ENCODE measurements at places on chromosomes 13 and 19.

GRCh38 chr19:8120636-8121480, 28.5 kb downstream of the FBN3 start:
- no peak for DNase-seq

DNA sequence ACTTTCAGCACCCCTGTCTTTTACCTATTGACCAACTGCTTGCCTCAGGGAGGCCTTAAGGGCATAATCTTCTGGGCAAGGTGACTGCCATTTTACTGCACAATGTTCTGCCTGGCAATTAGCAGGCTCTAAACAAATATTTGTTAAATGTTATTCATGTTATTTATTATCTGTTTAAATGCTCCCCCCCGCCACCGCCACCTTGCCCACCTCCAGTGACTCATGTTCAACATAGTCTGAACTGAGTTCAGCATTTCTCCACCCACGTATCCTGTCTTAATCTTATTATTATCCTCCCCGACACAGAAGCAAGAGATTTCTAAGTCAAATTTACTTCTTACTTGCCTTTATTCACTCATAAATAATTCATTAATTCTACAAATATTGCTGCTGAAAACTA, 144.8 kb downstream of the LIG4 start:
- no peak for DNase-seq

DNA sequence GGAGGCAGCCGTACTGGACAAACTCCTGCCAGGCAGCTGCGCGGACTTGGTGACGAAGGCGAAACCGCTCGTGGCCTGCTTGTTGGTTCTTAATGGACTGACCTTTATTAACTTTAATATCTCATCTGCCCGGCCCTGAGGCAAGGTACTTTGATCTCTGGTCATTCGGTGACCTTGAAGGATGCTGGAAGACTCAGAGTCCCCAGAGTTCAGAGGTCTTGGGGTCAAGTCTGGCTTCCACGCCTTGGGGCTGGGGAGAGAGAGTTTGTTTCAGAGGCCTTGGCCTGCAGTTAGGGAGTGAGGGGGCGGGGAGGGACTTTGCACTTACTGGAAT, 9.6 kb upstream of the EMC10 start:
- DNase-seq, result no peak

DNA sequence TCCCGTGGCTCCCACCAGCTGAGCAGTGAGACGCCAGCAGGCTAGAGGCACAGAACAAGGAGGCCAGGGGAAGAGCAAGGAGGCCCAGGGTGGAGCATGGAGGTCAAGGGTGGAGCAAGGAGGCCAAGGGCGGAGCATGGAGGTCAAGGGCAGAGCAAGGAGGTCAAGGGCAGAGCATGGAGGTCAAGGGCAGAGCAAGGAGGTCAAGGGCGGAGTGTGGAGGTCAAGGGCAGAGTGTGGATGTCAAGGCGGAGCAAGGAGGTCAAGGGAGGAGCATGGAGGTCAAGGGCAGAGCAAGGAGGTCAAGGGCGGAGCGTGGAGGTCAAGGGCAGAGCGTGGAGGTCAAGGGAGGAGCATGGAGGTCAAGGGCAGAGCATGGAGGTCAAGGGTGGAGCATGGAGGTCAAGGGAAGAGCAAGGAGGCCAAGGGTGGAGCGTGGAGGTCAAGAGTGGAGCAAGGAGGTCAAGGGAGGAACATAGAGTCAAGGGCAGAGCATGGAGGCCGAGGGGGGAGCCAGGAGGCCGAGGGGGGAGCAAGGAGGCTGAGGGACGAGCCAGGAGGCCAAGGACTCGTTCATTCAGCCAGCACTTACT, 27.7 kb downstream of the DPF1 start:
- DNase-seq, result no peak

DNA sequence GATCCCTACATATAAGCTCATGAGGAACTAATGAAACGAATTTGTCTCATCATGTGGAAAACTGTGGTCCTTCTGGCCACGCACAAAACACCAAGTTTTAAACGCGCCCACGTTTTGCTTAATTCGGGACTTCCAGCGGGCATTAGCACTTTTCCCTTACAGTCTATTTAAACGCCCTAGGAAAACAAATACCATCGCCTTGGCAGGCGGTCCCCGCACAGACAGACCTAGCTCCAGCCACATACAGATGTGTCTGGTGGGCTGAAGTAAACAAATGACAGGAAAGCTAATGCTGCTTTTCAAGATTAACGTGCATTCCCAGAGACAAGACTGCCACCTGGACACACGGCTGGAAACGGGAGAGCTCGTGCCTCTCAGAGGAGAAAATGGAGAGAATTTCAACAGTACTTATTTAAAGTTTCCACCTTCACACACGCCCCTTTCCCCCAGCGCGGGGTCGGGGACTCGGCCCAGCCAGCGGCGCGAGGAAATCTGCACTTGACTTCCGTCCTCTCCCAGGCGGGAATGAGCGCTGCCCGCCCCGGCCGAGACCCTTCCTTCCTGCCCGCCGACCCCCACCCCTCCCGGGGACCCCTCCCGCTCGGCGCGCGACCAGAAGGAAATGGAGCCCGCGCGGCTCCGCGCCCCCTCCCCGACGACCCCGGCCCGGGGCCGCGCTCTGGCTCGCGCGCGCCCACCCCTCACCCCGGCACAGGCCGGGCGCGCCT, 931 bp downstream of the USP12 start:
- DNase-seq, result peak; percentile 37

- no peak for DNase-seq
These were observed 31.5 kb downstream of the ADPRHL1 start for GRCh38 chr13:113421673-113422270.

DNA sequence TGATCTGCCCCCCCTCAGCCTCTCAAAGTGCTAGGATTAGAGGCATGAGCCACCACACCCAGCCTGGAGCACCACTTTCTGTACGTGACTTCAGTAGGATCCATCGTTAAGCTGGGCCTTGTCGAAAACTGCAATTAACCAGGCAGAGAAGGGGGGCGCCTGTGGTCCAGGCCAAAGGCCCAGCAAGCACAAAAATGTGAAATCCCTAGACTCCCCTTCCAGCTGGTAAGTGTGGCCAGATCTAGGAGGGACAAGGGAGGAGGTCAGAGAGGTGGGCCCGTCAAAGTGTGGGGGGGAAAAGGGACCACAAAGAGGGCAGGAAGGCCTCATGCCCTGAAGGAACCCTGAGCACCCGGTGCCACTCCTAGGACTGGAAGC, 13.8 kb downstream of the DDX39A start:
- no peak for DNase-seq

DNA sequence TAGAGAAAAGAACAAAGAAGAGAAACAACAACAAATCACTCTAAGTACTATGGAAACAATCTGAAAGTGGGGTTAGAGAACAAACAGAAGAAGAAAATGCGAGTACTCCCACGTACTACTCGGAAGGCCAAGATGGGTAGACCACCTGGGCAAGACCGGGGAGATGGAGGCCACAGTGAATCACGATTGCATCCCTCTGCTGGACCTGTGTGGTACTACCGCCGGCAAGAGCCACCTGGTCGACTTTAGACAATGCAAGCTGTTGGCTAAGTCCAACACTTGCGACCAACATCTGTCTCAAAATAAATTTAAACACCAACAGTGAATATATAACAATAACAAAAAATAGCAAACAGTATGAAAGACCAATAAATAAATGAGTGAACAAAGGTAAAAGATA, 45.5 kb upstream of the ZNF91 start:
- DNase-seq, result no peak

DNA sequence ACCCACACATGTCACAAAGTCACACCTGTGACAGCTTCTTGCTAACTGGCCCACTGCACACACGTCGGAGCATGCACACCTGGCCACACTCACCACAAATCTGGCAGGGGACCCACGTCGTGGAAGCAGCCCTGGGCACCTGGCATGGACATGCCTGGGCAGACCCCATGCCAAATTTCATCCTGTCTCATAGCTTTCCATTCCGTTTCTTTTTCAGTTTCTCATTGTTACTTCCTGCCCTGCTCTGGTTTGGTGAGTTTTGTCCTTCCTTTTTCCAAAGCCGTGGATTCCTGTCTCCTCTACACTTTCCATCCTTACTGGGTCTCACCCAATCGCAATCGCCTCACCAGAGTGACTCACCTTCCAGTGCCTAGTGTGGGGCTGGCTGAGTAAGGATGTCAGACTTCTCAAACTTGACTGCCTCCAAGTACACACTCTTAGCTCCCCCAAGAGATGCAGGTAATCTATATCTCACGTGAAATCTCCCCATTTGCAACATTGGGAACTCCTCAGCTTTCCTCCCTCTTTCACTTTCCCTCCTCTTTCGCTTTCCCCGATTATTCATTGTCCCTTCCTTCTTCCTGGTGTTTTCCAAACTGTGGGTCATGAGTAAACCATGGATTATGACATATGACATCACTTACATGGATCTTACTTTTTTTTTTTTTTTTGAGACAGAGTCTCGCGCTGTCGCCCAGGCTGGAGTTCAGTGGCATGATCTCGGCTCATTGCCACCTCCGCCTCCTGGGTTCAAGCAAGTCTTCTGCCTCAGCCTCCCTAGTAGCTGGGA, 1.6 kb upstream of the BBC3 start:
- no peak for DNase-seq

- no peak for DNase-seq
These were observed 161.4 kb downstream of the MTUS2 start for GRCh38 chr13:28981530-28981929.

- DNase-seq, result no peak
These were observed 245.2 kb downstream of the DLEU7 start for GRCh38 chr13:50598338-50598737.

- DNase-seq, result no peak
These were observed 129.9 kb downstream of the FOXO1 start for GRCh38 chr13:40536443-40537113.

DNA sequence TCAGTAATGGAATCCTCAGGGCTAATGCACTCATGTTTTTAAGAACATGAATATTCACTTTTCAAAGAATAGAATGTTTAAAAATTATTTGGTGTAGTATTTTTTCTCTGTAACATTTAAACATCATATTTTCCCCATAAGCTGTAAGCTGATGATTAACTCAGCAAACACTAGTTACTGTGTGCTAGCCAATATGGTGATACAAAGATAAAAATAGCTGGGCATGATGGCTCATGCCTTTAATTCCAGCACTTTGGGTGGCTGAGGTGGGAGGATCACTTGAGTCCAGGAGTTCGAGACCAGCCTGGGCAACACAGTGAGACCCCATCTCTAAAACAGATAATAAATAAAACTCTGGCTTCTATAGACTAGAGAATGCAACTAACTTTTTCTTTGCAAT, 13.2 kb downstream of the RNF17 start:
- no peak for DNase-seq

DNA sequence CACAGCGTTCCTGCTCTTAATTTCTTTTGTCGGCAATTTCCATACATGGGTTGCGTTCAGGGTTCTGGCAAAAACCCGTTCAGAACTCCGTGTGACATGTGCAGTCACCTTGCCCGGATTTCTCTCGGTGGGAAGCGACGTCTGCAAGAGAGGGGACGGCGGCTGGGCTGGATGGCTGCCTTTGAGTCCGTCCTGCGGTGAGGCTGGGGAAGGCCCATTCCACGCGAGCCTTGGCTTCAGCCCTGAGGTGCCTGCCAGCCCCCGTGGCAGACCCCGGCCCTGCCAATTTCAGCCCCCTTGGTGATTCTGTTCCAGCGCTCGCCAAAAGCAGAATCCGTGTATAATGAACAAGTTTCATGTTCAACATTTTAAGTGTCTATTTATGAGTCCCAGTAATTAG, 72.6 kb upstream of the TSHZ3 start:
- no peak for DNase-seq

GRCh38 chr13:113417008-113417751, 36.1 kb downstream of the ADPRHL1 start:
- no peak for DNase-seq

DNA sequence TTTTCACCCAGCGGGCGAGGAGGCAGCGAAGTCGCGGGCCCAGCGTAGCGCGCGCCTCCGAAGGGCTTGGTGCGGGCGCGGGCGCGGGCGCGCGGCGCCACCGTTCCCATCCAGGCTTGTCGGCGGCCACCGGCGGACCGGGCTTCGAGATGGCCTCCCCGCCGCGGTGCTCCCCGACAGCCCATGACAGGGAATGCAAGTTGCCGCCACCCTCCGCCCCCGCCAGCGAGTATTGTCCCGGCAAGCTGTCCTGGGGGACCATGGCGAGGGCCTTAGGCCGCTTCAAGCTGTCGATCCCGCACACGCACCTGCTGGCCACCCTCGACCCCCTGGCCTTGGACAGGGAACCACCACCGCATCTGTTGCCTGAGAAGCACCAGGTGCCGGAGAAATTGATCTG, at the start of gene WDR88:
WDR88 (plus strand) TSS at position 94 of the 400 bp plus-strand sequence; CDS start at position 150, 56 bp downstream.
- DNase-seq, result no peak

Data from stimulated activated CD4-positive, alpha-beta T cell treated with anti-CD3 and anti-CD28 coated beads, Interleukin-12 subunit alpha, Interleukin-12 subunit beta, amount 100 ng/mL, for 4 hours (primary cell).